ENCODE measurements at places on chromosomes 4 and X.

- DNase-seq = no peak
Observed at GRCh38 chrX:133290076-133290475, 71.9 kb upstream of the TFDP3 start.

- DNase-seq = no peak
Observed at GRCh38 chr4:165810726-165811125, 62.3 kb upstream of the TLL1 start.

GRCh38 chr4:79578606-79579005 is 170.6 kb upstream of the GK2 start:
- DNase-seq = no peak

- no peak for DNase-seq
Observed at GRCh38 chr4:94436512-94436911, 15.2 kb upstream of the PDLIM5 start.

GRCh38 chr4:139808808-139809756 is 143.5 kb downstream of the MGST2 start:
- no peak for DNase-seq

- no peak for DNase-seq
Observed at GRCh38 chrX:31093639-31093975, 21.8 kb upstream of the FTHL17 start.

DNA sequence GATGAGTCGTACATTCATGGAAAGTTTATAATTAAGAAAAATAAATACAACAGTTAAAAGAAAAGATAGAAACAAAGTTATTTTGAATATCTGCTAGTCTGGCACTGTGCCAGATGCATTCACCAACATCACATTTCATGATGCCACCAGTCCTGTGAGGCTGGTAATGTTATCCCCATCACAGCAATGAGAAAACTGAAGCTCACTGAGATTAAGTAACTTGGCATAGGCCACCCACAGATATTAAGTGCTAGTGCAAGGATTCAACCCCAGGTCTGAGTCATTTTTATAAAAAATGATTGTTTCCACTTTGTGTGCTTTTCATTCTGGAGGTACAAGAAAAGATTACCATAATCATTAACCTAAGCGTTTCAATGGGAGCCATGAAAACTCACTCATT is 65.0 kb upstream of the IL15 start:
- DNase-seq = no peak

DNA sequence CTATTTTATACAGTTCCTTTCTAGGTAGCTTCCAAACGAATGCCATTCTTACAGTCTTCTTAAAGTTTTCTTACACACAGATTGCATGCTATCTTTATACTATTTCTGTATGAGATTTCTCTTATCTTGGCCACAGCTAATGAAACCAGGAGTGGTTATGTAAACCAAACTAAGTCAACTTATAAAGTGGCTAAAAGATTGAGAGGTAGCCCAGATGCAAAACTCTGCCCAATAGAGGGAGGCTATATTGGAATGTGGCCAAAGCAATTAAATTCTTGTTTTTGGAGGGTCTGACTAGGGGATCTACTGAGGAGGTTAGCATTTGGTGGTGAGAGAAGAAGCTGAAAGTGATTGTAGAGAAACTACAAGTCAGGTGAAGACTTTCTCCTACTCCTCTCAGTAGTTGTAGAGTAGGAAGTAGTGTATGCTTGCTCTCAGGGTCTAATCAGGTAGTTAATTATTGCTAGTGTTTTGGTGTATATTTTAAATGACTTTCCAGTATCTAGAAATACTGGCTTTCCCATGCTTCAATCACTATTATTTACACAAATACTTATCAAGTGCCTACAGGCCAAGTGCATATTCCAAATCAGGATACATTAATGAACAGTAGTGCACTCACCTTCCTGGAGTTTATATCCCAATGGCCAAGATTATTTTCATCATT is 104.2 kb upstream of the HPGD start:
- no peak for DNase-seq

DNA sequence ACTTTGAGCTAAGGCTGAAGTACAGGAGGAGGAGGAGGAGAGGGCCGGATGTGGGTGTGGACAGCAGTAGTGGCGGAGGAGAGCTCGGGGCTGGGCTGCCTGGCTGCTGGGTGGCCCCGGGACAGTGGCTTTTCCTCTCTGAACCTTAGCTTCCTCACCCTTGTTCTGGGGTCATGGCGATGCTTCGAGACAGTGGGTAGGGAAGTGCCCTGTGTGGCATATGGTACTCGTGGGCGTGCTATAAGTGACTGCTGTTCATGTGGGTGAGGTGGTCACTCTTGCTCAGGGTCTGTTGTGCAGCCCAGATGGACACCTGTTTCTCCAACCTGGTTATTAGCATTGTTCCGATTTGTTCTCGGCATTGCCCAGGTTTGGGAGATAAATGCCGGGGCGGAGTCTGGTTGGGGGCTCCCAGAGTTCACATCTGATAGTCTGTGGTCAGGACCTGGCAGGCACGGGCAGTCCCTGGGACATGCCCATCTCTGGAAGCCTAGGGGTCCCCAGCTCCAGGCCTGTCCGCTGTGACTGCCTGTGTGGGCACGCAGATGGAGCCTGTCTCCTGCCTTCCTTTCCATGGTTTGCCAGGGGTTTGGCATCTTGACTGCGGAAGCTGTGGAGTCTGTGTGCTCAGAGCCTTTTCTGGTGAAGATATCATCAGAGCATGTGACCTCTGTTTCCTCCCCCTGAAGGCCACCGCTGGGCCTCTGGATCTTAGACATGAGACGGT is 4.9 kb upstream of the CPZ start:
- no peak for DNase-seq

DNA sequence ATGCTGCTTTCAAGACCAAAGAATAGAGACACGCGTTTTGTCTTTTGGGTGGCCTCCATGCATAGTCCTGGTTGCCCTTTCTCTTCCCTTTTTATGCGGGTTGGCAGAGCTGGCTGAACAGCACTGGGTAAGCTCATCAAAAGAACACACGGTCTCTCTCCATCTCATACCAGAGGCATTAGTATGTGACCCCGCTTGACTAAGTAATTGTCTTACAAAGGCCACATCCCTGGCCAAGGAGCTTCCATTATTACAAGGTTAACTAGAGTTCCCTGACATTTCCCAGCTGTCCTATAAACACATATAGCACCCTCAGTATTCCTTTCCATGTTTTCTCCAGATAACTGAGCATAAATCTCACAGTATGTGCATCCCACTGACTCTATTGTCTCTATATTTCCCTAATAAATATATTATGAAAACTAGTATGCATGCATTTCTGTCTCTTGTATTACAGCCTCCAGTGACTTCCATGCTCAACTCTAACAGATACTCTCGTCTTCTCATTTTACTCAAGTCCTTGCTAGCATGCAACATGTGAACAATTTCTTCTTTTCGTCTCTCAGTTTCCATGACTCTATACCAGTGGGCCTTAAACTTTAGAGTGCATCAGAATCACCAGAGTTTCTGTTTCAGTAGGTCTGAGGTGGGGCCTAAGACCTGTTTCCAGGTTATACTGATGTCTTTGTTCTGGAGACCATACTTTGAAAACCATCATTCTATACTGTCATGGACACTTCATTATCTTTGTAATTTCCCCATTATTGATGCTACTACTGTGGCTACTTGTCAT is 247.7 kb upstream of the ARSJ start:
- no peak for DNase-seq

DNA sequence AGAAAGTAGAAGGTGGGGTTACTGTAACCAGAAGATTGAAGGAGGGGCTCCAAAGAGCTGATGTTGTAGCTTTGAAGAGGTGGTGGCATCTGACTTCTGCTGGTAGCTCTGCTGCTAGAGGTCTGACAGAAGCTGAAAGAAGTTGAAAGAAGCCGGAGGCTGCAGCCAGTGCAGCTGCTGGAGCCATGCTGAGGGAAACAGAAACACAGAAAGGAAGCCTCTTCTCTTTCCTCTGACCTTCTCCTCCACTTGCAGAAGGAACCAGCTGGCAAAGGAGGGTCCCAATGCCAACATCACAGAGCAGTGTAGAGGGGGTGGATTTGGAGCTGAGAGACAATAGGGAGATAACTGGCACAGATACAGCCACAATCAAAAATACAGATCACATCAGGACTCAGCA is 89.3 kb upstream of the HHIP start:
- DNase-seq = no peak

GRCh38 chrX:49249616-49250015 is 14.3 kb downstream of the CCDC22 start:
- DNase-seq = no peak

DNA sequence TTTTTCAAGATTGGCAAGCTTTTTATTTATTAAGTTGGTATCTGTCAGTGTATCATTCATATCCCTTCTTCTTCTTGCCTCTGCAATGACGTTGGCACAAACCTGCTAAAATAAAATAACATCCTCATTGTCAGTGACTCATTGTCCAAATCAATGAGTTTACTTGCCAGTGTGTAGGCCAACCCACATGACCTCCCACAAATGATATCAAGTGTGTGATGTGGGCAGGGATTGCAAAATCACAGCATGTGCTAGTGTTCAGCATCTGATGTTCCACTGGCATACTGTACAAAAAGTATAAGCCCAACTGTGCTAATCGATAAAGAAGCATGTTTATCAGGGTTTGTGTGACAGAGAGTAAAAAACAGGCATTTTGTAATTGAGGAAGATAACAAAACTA is 25.5 kb downstream of the GPAT3 start:
- DNase-seq = no peak

- no peak for DNase-seq
Observed at GRCh38 chr4:155734065-155734464, 24.8 kb upstream of the GUCY1B1 start.

- no peak for DNase-seq
Observed at GRCh38 chrX:11577603-11578002, 88.1 kb downstream of the ARHGAP6 start.

GRCh38 chr4:80081566-80081965 is 8.5 kb upstream of the ANTXR2 start:
- DNase-seq = no peak

- DNase-seq = no peak
Observed at GRCh38 chrX:154719132-154719675, 31.7 kb downstream of the GAB3 start.

DNA sequence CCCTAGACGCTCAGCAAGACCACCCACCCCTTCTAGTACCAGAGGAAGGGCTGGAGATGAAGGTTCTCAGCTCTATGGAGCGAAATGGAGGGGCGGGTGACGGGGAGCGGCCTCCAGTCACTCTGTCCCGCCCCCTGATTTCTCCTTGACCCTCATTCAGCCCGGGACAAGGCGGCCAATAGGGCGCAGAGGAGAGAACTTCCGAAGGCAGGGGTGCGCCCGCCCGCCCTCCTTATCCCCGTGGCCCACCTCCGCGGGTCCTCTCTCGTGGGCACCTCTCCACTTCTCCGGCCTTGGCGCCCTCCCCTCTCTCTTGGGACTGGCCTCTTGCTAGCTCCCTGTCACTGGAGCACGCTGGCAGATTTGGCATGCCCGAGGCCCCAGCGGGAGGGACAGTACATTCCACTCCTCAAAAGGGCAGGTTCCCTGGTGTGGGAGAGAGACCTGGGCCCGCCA is 1.1 kb upstream of the SEPTIN6 start:
- DNase-seq = no peak

DNA sequence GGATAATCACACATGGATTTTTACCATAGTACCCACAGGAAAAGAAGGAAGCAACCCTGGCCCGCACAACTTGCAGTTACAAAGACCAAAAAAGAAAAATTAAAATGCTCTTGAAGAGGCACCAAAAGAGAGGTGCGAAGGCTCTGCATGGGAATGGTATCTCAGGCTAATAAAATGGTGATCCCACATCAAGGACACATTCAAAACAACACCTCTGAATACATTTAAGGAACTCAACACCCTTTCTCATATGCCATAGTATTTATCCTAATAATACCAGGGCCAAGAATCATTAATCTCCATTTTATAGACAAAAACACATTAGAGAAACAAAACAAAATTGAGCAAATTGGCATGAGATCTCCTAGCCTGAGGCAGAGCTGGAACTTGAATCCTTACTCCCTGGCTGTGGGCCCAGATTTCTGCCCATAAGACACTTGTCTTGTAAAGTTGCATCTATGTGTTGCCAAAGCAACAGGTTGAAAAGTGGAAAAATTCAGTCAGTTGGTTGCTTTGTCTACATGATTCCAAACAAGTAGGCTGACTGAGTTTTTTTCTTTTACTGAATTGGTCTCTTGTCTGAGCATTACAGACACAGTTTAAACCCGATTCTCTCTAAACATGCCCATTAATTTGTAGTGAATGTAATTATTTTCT is 33.5 kb downstream of the GUCY2F start:
- no peak for DNase-seq

DNA sequence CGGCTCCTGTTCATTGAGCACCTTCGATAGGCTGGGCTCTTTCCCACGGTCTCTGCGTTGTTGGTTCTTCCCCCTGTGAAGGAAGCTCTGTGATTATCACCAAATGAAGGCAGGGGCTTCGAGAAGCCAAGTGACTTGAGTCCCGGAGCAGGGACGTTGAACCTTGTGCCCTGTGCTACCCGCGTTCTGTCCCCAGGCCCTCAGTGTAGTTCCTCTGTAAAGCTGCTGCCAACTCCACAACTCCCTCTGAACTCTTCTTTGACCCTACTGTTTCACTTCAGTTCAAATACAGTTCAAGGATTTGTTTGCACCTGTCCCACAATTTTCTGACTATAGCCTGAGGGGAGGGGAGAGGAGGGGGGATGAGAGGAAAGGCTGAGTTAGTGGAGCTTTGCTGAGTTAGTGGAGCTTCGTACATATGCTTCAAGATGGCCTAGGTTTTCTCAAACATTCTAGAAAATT is 635 bp upstream of the PHF8 start:
- no peak for DNase-seq

DNA sequence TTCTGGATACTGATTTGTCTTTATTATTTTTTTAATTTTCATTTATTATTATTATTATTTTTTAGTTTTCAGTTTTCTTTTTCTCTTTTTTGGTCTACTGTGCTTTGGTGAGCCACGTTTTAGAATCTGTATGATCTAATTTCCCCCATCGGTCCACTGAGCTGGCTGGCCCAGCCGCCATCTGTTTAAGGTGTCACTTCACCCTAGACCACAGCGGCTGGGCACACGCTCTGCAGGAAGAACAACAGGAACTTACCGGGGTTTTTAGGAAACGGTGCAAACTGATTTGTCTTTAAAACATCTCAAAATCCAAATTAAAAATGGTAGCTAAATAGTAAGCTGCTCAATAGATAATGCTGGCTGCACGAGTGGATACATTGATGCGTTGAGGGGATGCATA is 48.8 kb upstream of the AMOT start:
- DNase-seq = no peak

DNA sequence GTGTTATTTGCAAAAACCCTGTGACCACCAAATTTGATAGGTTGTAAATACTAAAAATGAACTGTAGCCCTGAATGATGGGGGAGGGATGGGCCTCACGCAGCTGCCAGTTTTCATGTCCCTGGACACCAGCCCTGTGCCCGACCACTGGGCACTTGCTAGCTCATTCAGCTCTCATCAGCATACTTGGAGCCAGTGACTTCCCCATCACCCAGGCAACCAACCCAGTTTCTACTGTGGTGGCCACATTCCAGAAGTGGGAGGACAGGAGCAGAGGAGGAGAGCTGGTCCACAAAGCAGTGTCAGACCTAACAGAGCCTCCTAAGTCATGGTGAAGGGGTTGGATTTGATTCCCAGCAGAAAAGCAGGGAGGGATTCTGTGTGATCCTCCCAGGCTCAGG is 128.2 kb downstream of the CPEB2 start:
- DNase-seq = no peak
